ENCODE measurements at places on chromosomes 1 and 21. TPM values are rescaled to one million over a fixed set of nuclear protein-coding genes. Genes with fewer than 3 reads are reported as not detected.

The TMPRSS15 gene
- total RNA-seq, result not detected

The INAVA gene
- not detected for total RNA-seq

The S100A7 gene
- not detected for total RNA-seq

The CFAP45 gene
- total RNA-seq, result 0.37 TPM

The CLEC20A gene
- total RNA-seq, result not detected

The SAMD11 gene
- 0.20 TPM for total RNA-seq

All from subcutaneous preadipocyte (primary cell).